ENCODE measurements at places on chromosomes 2 and 18. TPM values are rescaled to one million over a fixed set of nuclear protein-coding genes. Genes with fewer than 3 reads are reported as not detected.

- DNase-seq, result no peak
Observed at GRCh38 chr2:237557633-237558015, 8.8 kb upstream of the PRLH start.

GRCh38 chr2:200079356-200079755, 124.0 kb downstream of the MAIP1 start:
- no peak for DNase-seq

- no peak for DNase-seq
Observed at GRCh38 chr2:223100061-223100511, 48.1 kb downstream of the KCNE4 start.

The TMEM247 gene
- total RNA-seq, result not detected

DNA sequence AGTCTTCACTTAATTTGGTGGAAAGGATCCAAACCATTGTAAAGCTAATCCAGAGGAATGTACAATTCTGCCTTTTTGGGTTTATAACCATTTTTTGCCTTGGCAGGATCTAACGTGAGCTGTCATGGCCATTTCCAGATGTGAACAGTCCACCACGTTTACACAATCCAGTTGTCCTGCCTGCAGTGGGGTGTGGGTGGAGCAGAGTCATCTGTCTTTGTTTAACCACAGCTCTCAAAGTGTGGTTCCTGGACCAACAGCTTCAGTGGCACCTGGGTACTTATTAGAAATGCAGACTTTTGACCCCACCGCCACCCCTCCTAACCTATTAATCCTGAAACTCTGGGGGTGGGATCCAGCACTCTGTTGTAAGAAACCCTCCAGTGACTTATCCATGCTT, 35.9 kb downstream of the FHOD3 start:
- DNase-seq, result no peak

GRCh38 chr2:113050921-113051895, 1.5 kb downstream of the IL36B start:
- DNase-seq, result no peak

DNA sequence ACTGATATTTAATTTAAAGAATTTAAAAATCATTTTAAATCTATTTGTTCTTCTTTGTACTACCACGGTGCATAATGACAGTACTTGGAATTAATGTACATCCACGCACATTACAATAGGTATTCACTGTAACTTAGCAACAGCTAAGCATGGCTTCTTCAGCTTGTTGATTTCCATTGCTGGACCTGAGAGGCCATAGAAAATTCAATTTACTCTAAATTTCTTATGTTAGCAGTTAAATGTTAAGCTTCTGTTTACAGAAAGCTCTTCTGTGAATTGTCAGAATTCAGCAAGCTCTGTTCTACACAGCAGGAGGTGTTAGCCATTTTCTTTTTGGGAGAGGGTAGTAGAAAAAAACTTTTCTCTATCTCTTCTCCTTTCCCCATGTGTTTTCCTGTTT, 1149.3 kb upstream of the CDH2 start:
- no peak for DNase-seq

The LYPD6 gene
- total RNA-seq, result 0.94 TPM
